ENCODE measurements at places on chromosomes 3 and 15. TPM values are rescaled to one million over a fixed set of nuclear protein-coding genes. Genes with fewer than 3 reads are reported as not detected.

IMPG2 gene
- total RNA-seq = 0.02 TPM

CD96 gene
- not detected for total RNA-seq

FHIT gene
- 4.0 TPM for total RNA-seq

MAGEL2 gene
- 9.7 TPM for total RNA-seq

GRCh38 chr15:45471151-45471550, 51.4 kb downstream of the SLC30A4 start:
- peaks cover 85% of the 10 kb centered on the region for H3K27me3 ChIP-seq
- DNase-seq = no peak
- H3K36me3 ChIP-seq = no peaks in the 10 kb centered on the region
- no peak overlapping the region for H3K4me3 ChIP-seq
- no peak overlapping the region for H3K27ac ChIP-seq

- DNase-seq = peak; percentile 90
- no peaks in the 10 kb centered on the region for H3K36me3 ChIP-seq
- H3K27me3 ChIP-seq = peaks cover 22% of the 10 kb centered on the region
- H3K4me1 ChIP-seq = no peaks in the 10 kb centered on the region
- H3K27ac ChIP-seq = no peak within 1 kb of the TSS
Observed at GRCh38 chr3:194685718-194686413, at the start of gene FAM43A. Gene FAM43A (plus strand): TSS chr3:194685883. CDS start chr3:194686827, 944 bp downstream.

DNA sequence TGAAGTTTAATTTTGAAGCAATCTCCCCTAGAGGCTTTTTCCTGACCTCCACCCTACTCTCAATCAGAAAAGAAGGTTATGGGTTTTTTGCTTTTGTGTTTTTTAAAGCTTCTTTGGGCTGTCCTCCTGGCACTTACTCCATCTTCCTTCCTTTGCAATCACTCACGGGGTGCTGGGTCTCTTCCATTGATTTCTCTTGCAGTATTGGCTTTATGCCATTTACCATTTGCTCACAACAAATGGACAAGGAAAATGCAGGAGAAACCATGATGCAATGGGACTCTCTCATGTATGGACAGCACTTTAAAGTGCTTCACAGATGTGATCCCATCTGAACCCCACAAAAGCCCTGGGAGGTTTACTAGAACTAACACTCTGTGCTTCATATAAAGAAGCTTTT, 57.5 kb downstream of the SST start:
- no peak overlapping the region for H3K4me3 ChIP-seq
- H3K27ac ChIP-seq = no peak overlapping the region
- peaks cover 2% of the 10 kb centered on the region for H3K4me1 ChIP-seq

DNA sequence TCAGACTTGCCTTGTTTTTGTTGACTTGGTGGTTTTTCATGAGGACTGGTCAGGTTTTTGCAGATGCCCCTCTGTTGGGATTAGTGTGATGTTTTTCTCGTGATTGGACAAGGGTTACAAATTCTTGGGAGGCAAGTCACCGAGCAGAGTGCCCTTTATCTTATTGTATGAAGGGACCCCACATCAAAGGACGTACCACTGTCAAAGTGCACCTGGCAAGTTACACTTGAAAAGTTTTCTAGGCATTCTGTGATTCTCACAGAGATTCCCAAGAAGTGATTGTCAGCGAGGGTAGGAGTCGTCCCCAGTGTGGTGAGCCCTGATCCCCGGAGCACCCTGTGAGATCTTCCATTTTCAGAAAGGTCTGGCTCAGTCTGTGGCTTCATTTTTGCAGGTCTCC, 110.1 kb downstream of the POLR2M start:
- no peak overlapping the region for H3K27ac ChIP-seq
- no peak for DNase-seq
- no peaks in the 10 kb centered on the region for H3K36me3 ChIP-seq
- H3K27me3 ChIP-seq = no peaks in the 10 kb centered on the region
- no peak overlapping the region for H3K4me3 ChIP-seq

DNA sequence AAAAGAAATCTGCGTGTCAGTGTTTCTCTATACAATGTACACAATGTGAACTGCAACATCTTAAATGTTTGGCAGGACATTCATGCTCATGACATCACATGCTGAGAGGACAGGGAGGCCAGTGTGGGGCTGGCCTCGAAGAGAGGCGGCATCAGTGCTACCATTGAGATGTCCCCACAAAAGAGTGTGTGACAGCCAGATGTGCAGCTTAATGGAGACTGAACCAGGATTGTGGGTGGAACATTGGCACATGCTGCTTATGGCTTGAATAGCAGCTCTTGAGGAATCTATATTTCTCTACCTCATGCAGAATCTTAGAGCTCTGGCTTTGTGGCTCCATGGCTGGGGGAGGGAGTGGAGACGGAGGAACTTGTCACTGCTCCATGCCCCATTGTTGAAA, 18.5 kb downstream of the CLDN11 start:
- DNase-seq = no peak
- no peaks in the 10 kb centered on the region for H3K36me3 ChIP-seq
- H3K4me3 ChIP-seq = no peak overlapping the region

DNA sequence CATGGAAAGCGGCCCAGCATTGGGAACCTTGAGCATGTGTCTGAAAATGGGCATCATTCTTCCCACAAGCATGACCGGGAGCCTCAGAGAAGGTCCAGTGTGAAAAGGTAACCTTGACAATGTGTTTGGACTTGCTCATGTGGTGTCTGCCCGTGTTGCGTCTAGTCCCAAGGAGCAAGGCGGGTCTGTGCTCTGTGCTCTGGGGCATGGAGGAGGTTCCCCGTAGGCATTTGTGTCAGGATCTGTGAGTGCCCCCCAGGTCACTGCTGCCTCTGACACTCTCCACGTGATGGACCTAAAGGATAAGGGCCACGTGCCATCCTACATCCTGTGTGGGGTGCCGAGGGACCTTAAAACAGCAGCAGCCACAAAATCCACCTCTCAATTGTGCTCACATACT, 44.9 kb downstream of the CHDH start:
- no peaks in the 10 kb centered on the region for H3K36me3 ChIP-seq
- no peaks in the 10 kb centered on the region for H3K27me3 ChIP-seq
- no peak overlapping the region for H3K4me3 ChIP-seq
- DNase-seq = no peak

- H3K4me3 ChIP-seq = no peak overlapping the region
- no peaks in the 10 kb centered on the region for H3K27me3 ChIP-seq
- no peak for DNase-seq
Observed at GRCh38 chr3:143276592-143276991, 157.0 kb downstream of the CHST2 start.
